ENCODE measurements at places on chromosomes 2 and 18.

DNA sequence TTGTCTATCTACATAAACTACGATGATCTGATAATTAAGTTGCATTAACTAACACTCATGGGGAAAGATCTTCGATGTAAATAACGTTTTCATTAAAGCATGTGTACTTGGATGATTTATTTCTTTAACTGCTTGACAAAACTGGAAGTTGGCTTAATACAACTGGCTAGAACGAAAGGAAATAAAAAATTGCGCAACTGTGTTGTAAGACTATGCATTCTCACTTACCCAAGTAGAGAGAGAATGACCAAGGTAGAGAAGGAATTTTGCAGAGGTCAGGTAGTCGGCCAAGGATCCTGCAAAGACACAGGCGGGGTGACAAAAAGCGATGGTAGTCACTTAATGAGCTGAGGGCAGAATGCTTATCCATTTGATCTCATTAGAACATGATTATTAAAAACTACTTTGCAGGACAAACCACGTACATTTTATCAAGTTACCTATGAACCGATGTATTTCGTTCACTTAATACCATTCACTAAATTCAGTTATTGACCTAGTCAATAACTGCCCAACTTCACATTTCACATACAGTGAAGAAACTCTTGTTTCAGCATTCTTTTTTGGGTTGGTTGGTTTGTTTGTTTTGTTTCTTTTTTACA lies 900 bp downstream of the SLC40A1 start:
- no peak for DNase-seq

- no peak for DNase-seq
These were observed 1.6 kb downstream of the CNDP2 start for GRCh38 chr18:74497778-74498177.

- no peak for DNase-seq
These were observed 61.2 kb upstream of the FZD5 start for GRCh38 chr2:207830778-207831438.

GRCh38 chr2:8137801-8138200 lies 544.1 kb upstream of the ID2 start:
- DNase-seq = no peak

DNA sequence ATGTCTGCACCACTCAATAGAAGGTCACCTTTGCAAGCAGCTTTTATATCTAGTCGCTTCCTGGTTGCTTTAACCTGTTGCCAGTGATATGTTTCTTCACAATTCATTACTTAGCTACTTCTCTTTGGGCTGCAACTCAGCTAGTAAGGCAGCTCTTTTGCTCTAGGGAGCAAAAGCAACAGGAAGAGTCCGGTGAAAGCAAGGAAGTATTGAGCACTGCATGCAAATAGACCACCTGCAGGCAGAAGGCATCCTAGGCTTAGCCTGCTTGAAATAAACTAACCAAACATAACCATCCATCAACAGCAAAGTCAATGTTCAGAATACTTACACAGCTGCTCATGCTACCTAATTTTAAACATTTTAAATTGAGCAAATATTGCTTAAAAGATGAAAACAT lies 529.2 kb upstream of the LINC00305 start:
- DNase-seq = no peak

GRCh38 chr2:30288561-30288960 lies 57.2 kb downstream of the LBH start:
- no peak for DNase-seq

DNA sequence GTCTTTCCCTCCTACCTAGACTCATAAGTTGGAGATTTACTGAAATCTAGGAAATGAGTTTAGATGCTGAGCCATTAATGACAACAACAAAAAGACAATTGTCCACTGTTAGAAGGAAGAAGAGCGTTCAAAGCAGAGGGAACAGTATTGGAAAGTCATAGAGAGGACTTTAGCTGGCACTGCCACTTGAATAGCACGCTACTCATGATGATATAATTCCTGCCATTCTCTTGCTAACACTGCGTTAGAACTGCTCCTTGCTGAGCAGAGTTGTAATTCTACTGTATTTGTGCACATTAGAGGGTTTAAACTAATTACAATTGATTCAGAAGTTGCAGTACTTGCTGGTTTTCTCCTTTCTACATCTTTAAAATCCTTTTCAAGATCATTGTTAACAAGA lies 9.0 kb upstream of the AFTPH start:
- no peak for DNase-seq

GRCh38 chr18:10313016-10313342 lies 141.5 kb upstream of the APCDD1 start:
- DNase-seq = no peak

- DNase-seq = no peak
These were observed 144.1 kb downstream of the CDC42EP3 start for GRCh38 chr2:37527361-37527760.

GRCh38 chr18:321865-322467 lies 54.1 kb upstream of the THOC1 start:
- no peak for DNase-seq

GRCh38 chr2:85799215-85799956 lies 45.6 kb downstream of the ATOH8 start:
- no peak for DNase-seq

DNA sequence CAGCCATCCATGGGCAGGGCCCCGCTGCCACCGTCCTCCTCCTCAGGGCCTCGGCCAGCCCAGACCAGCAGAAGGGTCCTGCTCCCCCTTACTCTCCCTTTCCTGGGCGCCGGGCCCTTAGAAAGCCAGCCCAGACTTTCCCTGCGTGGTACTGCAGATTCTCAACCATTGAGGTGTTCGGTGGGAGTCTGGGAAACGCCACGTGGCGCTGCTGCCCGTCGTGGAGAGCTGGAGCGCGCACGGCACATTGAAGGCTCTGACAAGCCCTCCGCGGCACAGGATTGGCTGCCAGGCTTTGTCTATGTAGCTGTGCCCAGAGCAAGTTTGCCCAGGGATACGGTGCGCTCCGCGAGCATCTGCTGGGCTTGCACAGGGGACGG lies 10.4 kb upstream of the KLHL30 start:
- no peak for DNase-seq

DNA sequence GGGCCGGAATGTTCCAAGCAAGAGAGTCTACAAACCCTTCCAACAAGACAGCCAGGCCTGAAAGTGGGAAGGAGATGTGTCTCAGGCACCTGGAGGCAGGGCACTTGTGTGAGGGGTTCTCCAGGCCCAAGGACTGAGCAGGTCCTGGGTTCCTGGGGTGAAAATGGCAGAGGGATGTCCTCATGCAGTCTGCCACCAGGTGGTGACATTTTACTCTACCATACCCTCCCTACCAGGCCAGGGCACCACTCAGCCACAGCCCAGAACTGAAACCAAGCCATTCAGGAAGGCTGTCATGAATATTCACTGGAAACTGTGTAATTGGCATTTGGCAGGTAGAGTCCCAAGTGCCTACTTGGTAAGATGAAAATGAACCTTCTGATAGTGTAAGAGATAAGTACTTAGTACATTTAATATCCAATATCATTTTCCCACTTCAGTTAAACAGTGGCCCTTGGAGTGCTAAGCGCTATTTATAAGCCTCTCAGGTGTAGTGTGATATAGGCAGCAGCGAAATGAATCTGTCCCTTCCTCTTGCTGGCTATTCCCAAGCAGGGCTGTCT lies 185.1 kb downstream of the MYO5B start:
- DNase-seq = peak; percentile 69

DNA sequence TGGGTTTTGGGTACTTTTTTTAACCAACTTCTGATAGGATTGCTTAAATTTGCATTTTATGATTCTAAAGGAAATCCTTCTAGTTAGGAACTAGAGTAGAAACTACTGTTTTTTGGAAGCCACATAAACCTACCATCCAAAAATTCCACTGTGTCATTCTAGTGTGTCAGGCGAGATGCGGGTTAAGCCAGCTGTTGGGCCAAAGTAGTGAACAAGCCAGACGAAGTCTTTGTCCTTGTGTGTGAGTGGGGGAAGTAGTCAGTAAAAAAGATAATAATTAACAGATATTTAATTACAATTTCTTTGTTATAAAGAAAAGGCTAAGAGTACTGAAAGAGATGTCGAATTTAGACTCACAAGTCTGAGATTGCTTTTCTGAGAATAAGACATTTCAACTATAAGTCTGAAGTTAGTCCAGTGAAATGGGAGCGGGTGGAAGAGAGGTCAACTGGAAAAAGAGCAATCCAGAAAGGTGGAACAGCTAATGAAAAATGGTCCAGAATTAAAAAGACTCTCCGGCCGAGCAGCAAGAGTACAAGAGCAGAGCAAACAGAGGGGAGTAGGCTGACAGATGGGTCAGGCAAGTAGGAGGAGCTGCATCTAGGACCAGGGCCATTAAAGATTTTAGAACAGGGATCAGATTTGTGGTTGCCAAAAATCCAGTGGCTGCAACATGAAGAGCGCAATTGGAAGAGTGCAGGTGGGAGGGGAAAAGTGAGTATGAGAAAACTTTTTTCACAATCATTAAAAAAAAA lies 1.5 kb downstream of the EPB41L5 start:
- DNase-seq = no peak

GRCh38 chr2:47541848-47542450 lies 139.0 kb downstream of the MSH2 start:
- no peak for DNase-seq

DNA sequence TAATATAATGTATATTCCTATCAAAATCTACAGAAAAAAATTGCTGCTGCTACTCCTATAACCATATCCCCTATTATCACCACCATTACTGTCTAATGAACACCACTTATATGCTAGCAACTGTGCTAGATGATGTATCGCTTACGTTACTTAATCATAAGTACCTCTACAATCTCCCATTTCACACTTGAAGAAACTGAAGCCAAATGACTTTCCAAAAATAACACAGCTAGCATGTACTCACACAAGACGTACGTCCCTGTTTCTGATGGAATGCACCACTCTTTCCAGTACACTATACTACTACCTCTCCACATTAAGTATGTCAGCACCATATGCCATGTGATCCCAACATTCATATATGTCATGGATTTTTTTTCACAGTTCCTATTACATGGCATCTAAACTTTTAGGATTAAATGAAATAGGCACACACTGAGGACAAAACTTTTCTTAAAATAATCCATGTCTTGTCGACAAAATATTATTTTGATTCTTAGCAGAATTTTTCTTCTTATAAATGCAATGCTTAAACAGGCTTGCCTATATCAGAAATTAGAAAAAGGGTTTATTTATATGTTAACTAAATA lies 112.8 kb downstream of the NBAS start:
- no peak for DNase-seq

- no peak for DNase-seq
These were observed 3.8 kb downstream of the MATN3 start for GRCh38 chr2:20008703-20009102.

- no peak for DNase-seq
These were observed 182.6 kb downstream of the FSIP2 start for GRCh38 chr2:185921048-185921756.

- DNase-seq = peak; percentile 39
These were observed 44.6 kb downstream of the FAM124B start for GRCh38 chr2:224357098-224357901.

GRCh38 chr18:79723036-79723435 lies 43.4 kb downstream of the CTDP1 start:
- no peak for DNase-seq

GRCh38 chr2:144162652-144163051 lies 357.3 kb downstream of the ZEB2 start:
- DNase-seq = peak; percentile 27

GRCh38 chr2:126835831-126836230 lies 62.9 kb upstream of the TEX51 start:
- DNase-seq = no peak

GRCh38 chr2:220163486-220163885 lies 536.1 kb downstream of the SLC4A3 start:
- DNase-seq = no peak

DNA sequence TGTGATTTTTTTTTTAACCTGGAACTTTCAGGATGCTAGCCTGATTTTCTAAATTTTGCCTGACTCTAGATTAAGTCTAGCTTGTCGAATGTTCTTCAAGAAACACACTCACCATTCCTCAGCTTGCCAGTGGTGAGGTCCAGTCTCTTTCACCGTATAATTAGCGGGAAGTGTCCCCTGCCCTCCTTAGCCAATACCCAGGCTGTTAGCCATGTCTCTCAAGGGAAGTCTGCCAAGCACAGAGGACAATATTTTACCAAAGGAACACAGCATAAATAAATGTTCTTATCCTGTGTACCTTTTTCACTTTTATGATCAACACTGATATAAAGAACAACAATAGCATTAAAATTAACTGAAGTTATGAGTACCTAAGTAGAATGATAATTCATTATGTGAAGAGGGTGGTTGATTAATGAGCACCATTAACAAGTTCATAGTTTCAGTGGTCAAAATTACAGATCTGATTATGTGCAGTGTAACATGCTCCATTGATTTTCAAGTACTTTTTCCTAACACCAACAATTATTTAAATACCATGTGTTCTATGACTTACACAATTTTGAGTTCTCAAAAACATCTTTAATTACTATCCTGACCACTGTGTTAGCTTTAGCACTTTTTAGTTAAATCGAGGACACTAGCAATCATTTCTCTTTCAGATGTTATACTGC lies 445.8 kb upstream of the RAB12 start:
- no peak for DNase-seq

DNA sequence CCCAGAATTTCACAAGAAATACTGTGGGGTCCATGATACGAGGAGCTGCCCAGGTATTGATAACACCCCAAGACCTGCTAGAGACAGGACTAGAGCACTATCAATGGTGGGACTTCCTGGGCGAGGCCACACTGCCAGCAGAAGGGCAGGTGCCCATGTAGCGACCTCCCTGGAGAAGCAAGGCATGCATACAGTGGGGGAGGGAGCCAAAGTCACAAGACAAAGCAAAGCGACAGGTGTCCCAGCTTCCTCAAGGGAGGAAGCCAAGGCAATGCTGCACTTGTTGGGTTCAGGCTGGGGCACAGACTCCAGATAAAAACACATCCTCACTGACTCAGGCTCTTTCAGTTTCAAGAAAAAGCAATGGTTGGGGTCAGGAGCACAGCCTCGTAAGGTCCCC lies 7.5 kb downstream of the CD207 start:
- DNase-seq = peak; percentile 66

DNA sequence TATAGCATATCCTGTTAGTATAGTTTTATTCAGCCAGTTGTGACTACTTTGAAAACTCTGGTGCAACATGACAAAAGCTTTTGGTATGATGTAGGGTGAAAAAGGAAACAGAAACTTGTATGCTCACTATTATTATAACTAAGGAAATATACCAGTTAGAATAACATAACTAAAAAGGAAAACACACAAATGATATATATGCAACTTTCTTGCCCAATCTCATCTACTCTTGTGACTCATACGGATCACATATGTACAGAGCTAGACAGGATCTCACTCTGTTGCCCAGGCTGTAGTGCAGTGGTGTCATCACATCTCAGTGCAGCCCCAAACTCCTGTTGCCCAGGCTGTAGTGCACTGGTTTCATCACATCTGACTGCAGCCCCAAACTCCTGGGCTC lies 12.4 kb upstream of the TLK1 start:
- DNase-seq = no peak

Measured in NCI-H1436 (cell line).